ENCODE measurements at places on chromosomes 7 and 10.
A peak's percentile ranks its signal among the peaks of the same experiment; 100 is the strongest.

DNA sequence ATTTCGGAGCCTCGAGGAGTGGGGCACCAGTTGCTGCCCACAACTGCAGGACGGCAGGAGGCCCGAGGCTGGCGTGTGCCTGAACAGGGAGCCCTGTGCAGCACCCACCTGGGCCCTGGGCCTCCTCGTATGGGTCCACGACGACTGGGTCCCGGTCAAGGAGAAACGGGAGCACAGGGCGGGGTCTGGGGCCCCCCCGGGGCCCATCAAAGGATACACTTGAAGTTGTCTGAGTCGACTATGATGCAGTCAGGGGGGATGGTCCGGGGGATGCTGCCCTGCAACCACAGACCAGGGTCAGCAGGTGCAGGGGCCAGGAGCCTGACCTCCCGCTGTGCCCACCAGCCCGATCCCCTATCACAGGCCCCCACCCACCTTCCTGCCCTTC is 28.5 kb upstream of the NKX6-2 start:
- DNase-seq = no peak

GRCh38 chr10:729213-729612 is 39.7 kb upstream of the DIP2C start:
- DNase-seq = no peak

- no peak for DNase-seq
These were observed 93.4 kb downstream of the SNX13 start for GRCh38 chr7:17846935-17847334.

DNA sequence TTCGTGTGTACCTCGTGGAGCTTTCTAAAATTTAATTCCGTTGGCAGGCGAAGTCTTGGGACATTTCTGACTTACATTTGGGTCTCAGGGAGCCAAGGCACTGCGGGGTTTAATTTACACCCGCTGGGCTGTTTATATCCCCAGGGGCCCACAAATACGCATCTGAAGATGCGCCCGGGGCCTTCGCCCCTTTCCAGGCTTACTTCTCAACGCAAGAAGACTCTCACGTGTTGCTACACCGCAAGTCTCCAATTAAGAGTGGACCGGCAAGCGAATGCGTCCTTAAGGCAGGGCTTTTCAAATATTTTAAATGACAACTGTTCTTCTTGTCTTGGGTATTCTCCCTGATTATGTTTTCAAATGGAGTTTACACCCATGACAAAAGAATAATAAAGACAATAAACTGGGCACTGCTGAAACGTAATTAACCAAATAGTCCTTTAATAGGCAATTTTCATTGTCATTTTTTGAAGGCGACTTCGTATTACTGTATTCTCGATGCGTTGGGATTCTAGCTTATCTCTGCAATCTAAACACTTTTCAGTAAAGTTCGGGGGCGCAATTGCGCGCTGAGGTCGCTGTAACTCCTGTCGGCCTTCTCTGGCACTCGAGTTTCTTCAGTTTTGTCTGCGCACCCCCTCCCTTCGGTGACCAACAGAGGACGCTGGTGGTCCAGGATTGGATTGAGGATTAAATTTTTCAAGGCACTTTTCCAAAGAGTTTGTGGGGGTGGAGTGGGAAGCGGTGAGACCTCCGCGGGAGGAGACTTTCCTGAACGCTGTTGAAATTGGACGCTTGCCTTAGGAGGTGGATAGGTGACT is 837 bp upstream of the IGFBP3 start:
- DNase-seq = no peak

DNA sequence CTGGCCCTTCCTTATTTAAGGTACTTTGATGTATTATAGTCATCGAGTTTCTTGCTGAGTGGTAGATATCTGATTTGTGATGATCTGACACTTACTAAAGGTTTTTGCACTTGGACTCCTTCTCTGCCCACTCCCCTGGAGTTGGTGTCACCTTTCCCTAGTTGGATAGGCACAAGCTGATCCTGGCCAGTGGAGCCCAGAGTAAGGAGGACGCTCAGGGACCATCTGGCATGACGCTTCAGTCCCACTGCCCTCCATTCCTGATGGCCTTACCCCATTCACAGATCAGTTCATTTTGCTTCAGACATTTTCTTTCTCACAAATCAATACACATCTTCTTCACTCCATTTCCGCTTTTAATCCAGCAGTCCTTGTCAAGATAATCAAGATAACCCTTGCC is 20.1 kb downstream of the ASB15 start:
- no peak for DNase-seq

DNA sequence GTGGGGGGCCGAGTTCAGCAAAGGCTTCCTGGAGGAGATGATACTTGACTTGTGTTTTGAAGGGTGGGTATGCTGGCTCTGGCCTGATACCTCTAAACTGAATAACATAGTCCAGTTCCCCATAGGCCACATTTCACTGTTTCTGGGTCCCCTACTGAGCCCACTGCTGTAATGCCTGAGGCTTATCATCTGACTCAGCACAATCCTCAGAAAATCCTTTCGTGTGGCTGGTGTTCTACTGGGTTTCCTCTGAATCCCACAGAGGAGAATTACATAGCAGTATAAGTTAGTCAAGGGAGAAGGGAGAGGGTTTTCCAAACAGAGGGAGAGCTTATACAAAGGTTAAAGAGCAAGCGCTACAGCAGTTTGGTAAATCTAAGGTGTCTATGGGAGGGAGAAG is 2.8 kb upstream of the R3HCC1L start:
- DNase-seq = no peak

DNA sequence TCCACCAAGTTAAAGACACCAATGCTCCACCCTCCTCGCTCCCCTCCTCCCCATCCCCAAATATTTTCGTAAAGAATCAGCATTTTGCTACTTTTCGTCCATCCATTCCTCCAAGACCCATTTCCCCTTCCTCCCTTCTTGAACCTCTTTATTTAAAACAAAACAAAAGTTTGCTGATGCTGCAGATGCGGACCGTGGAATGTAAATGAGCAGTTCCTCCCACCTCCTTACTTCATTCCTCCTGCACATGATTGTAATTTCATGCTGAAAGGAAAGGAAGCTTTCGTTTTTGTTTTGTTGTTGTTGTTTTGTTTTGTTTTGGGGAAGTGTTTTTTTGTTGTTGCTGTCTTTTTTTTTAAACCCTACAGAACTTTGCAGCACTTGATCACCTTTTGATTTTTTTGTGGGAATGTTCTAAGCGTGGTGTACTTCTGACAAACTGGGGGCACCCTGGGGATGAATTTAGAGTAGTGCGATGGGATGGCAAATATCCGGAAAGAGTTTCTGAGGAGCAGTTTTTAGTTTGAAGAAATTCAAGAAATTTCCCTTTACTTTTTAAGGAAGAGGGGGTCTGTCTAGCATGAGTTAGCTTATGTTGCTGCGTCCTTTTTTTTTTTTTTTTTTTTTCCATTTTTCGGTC is 177.3 kb downstream of the TCF7L2 start:
- DNase-seq = no peak

DNA sequence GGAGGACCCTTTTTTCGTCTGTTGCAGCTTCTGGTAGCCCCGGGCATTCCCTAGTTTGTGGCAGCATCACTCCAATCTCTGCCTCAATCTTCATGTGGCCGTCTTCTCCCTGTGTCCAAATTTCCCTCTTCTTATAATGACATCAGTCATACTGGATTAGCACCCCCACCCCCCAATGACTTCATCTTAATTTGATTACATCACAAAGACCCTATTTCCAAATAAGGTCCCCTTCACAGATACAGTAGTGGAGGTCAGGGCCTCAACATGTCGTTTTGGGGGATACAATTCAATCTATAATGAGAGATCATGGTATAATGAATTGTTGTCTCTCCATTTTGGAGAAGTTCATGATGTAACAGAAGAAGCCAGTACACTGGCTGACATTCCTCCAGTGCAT is 28.1 kb upstream of the EZH2 start:
- no peak for DNase-seq

- no peak for DNase-seq
These were observed 12.5 kb downstream of the ITGB8 start for GRCh38 chr7:20343205-20343604.

GRCh38 chr7:98395951-98396350 is 4.9 kb downstream of the BAIAP2L1 start:
- no peak for DNase-seq

- DNase-seq = no peak
These were observed 291.3 kb downstream of the PTEN start for GRCh38 chr10:88154596-88155250.

- no peak for DNase-seq
These were observed 228.9 kb upstream of the CELF2 start for GRCh38 chr10:10788761-10789160.

- no peak for DNase-seq
These were observed 152.5 kb upstream of the PHF14 start for GRCh38 chr7:10821156-10821555.

GRCh38 chr7:70723339-70723738 is 408.6 kb upstream of the GALNT17 start:
- no peak for DNase-seq

- DNase-seq = no peak
These were observed 12.0 kb downstream of the VAX1 start for GRCh38 chr10:117126034-117126433.

GRCh38 chr7:29315122-29315891 is 120.7 kb downstream of the CHN2 start:
- DNase-seq = no peak

GRCh38 chr10:71829171-71829570 is 21.9 kb downstream of the PSAP start:
- DNase-seq = no peak

GRCh38 chr10:102450374-102451104 is 804 bp downstream of the C10orf95 start:
- DNase-seq = peak; percentile 89

DNA sequence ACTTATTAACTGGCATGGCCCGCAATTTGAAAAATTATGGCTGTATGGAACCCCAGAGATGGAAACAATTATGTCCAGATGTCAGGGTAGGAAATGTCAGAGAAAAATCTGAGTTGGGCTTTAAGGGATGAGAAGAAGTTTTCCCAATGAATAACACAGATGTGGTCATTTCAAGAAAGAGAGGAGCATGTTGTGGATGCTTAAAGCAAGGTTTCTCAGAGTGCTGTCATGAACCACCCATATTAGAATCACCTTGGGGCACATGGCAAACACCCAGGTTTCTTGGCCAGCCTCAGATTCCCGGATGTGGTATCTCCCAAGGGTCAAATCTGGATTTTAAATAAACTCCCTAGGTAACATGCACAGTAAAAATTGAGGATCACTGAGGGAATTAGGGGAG is 43.6 kb downstream of the LAMB4 start:
- no peak for DNase-seq

- DNase-seq = peak; percentile 56
These were observed 2.3 kb downstream of the STX1A start for GRCh38 chr7:73717025-73717807.

- no peak for DNase-seq
These were observed 124.7 kb downstream of the NRBF2 start for GRCh38 chr10:63257778-63258177.

GRCh38 chr10:10313149-10313835 is 704.4 kb upstream of the CELF2 start:
- DNase-seq = no peak

DNA sequence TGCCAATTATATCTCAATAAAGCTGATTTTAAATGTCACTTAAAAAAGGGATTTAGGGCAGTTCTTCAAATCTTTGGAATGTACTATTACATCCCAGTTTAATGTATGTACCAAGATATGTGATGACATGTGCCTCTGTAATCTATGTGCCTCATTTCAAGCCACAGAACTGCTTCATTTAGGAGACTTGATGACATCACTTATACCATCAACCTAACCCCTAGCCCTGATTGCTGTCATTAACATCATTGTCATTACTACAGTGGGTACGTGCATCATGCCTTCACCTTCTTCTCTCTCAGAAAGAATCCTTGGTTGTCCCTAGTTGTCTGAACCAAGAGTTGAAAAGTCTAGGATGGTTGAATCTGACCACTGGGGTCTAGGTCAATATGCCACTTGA is 134.3 kb upstream of the RAB11FIP2 start:
- no peak for DNase-seq

DNA sequence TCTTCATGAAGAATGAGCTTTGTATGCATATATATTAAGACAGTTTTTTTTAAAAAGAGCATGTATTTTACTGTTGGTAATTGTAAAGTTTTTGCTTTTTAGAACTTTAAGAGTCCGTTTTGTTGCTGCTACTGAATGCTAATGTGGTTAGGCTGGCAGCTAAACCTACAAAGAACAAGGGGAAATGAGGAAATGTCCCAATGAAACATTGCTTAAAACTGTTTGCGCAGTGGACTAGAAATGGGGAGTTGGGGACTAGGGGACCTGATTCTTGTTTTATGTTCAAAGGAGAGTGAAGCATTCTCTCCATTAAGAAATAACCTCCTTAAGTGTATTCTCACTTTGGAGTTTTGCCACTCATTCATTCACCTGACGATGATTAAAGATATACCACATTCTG is 5.7 kb downstream of the NRF1 start:
- no peak for DNase-seq

GRCh38 chr10:118867768-118868167 is 113.0 kb upstream of the CACUL1 start:
- DNase-seq = no peak

DNA sequence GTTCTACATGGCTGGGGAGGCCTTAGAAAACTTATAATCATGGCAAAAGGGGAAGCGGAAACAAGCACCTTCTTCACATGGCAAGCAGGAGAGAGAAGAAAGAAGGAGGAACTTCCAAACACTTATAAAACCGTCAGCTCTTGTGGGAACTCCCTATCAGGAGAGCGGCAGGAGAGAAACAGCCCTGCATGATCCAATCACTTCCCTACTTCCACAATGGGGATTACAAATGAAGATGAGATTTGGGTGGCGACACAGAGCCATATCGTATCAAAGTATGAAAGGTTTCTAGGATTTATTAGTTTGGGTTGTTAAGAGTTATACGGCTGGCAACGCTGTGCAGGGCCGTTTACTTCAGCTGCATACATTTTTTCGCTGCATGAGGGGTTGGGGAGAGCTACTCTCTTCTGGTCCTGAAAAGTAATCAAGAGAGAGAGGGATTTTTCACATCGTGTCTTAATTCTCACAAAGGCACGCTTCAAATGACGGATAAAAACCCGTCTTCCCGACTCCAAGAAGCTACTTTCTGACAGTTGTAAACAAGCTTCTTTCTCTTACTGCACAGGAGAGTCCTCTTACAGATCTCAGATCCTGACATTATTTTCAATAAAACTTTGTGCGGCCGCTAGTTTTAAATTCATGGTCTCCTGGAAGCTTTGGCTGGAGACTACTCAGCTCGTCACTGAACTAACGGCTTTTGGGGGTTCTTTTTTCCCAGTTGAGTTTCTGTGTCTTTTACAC is 751 bp upstream of the GTPBP10 start:
- peak; percentile 41 for DNase-seq

DNA sequence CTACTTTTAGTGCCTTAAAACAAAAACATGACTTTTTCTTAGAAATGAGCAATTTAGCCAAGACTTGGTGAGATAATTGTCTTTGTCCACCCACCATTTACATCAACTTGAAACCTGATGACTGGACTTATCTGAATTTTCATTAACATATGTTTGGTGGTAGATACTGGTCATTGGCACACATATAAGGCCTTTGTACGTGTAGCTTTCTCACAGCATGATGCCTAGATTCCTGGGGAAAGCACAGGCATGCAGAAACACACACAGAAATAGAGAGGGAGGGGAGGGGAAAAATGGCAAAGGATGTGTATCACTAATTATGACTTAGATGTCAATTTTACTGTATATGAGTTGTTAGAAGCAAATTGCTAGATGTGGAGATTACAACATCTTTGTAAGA is 488.4 kb downstream of the NXPH1 start:
- no peak for DNase-seq

Data from RKO (cell line).